Left ventricle myocardium superior (tissue), 1 donor: ENCODE measurements at places on chromosomes 6 and 20.

DNA sequence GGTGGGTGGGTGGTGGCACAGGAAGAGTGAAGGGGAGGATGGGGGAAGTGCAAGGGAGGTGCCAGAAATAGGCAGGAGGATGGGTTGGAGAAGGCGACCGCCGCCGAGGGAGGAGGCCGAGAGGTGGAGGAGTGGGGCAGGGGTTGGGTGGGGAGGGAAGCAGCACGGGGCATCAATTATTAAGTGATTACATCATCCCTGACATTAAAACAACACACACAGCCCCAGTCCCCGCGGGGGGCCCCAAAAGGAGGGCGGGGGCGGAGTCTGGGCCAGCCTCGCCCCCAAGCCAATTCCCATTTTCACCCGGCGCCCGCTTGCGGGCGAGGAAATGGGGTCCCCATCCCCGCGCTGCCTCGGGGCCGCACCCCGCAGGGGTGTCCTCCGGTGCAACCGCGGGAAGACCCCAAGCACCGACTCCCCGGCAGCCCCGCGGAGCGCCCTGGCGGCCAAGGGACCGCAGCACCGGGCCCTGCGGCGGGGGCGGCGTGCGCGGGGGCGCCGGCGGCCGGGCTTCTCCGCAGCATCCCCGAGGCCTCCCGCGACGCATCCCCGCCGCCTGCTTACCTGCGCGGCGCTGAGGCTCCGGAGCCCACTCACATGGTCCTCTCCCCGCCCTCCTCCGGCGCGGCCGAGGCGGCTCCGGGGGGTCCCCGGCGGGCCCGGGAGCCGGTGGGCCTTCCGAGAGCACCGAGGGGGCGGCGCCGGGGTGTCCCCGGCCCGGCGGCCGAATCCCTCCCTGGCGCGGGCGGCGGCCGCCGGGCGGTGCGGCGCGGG lies 663 bp downstream of the FYN start:
- peak; percentile 71 for DNase-seq

GRCh38 chr6:144644776-144645175 lies 359.6 kb downstream of the UTRN start:
- DNase-seq = no peak

- peak; percentile 33 for DNase-seq
Measured at GRCh38 chr20:34629342-34629741, 47.5 kb downstream of the PIGU start.

- DNase-seq = peak; percentile 35
Measured at GRCh38 chr6:112416866-112417265, 69.7 kb downstream of the RFPL4B start.

- no peak for DNase-seq
Measured at GRCh38 chr20:36532388-36532787, 8.9 kb upstream of the MYL9 start.

- no peak for DNase-seq
Measured at GRCh38 chr20:54140927-54141566, 32.7 kb downstream of the CYP24A1 start.

- no peak for DNase-seq
Measured at GRCh38 chr6:36607683-36608386, 13.7 kb downstream of the SRSF3 start.

DNA sequence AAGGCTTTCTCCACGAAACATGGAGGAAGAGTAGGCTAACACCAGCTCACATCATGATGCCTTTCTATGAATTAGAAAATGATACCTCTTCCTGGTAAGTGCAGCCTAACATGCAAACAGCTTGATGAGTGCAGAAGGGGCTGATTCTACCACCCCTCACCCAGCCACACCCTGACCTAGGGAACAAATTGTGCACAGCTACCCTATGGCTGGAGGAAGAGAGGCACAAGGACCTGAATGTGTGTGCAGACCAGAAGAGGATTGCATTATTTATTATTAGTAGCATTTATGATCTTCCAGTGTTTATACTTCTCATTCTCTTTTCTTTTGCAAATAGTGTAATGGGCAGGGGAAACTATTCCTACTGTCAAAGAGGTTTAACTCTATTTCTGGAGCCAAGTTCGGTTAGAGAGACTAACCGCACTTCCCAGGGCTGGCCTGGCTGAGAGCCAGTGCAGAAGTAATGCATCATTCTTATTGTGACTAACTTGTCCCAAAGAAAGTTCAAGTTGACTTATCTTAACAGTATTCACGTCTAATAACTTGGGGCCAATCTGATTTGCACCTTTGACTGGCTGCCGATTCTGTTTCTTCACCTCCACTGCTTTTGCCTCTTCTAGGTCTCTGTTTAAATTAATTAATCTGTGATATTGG lies 237.5 kb downstream of the CD83 start:
- peak; percentile 77 for DNase-seq

DNA sequence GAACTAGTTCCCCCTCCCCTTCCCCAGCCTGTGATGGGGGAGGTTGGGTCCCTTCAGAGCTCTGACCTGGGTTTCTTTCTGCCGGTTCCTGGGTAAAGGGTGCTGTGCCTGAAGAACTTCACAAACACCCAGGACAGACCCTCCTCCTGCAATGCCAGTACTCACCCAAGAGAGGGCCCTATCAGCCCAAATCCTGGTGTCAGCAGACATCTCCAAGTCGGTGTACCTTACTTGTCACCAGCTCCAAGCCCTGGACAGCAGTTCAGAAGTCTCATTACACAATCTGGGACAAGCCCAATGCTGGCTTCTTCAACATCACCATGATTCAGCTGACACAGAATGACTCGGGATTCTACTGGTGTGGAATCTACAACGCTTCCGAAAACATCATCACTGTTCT lies 467 bp downstream of the TREML4 start:
- no peak for DNase-seq

GRCh38 chr20:38024496-38024895 lies 8.8 kb downstream of the TTI1 start:
- DNase-seq = no peak

DNA sequence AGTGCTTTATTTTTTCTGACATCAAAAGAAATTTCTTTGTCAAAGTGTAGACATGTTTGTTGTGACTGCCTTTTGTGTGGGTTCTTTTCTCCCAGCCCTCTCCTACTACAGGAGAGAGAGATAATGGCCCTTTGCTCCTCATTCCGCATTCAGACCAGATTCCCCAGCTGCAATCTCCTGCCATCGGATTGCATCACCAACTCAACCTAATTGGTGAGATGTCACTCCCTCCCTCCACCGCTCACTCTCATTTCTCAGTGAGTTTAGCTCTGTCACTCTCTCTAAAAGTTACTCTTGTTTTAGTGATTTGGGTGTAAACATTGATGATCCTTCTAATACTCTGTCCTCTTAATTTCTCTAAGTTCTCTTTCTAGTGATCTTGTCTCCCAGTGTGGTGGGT lies 22.7 kb downstream of the UTRN start:
- DNase-seq = no peak

- no peak for DNase-seq
Measured at GRCh38 chr6:127912914-127913313, 12.1 kb upstream of the THEMIS start.

GRCh38 chr6:134253681-134254080 lies 64.2 kb downstream of the SGK1 start:
- no peak for DNase-seq

DNA sequence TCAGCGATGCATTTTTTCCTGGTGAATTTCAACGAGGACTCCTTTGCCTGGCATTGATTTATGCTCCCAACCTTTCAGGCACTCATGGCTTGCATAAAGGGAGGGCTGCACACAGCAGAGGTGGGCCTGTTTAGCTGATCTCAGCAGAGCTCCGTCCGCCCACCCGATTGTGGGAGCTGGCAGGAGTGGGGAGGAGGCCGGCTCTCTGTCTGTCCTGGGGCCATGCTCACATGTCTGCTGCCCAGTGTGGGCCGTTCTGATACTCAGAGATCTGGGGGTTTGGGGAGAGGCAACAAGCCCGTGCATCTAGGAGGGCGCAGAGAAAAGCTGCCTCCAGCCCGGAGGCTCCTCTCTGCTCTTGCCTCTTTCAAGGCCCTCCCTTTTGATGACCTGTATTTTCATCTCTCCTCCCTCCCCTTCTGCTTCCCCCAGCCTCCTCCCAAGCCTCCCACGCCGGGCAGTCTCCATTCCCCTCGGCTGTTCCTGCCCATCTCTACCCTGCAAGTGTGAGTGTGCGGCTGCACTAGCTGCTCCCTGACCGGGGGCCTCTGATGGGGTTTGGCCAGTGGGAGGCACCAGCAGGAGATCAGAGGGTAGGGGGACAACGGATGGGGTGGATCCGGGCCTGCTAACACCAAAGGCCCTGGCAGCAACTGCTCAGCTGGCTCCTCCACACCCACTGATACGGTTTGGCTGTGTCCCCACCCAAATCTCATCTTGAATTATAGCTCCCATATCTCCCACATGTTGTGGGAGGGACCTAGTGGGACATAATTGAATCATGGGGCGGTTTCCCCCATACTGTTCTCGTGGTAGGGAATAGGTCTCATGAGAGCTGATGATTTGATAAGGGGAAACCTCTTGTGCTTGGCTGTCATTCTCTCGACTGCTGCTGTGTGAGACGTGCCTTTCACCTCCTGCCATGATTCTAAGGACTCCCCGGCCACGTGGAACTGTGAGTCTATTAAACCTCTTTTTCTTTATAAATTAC lies 39.6 kb upstream of the MLN start:
- DNase-seq = no peak

DNA sequence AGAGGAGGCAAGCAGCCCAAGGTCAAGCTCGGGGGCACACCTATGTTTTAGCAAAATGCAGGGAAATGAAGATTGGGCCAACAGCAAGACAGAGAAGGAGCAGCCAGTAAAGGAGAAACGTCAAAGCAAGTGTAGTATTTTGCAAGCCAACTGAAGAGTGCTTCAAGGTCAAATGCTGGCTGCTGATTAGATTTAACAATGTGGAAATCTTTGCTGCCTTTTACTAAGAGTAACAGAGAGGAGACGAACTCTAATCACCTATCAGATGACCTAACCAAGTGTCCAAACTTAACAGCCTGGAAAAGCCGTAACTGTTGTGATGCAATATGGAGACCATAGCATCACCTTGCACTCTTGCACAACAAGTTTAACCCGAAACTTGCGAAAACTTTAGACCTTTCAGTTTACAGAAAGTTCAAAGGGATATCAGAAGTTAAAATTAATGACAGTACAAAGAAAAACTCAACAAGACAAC lies 30.4 kb downstream of the AKIRIN2 start:
- no peak for DNase-seq

DNA sequence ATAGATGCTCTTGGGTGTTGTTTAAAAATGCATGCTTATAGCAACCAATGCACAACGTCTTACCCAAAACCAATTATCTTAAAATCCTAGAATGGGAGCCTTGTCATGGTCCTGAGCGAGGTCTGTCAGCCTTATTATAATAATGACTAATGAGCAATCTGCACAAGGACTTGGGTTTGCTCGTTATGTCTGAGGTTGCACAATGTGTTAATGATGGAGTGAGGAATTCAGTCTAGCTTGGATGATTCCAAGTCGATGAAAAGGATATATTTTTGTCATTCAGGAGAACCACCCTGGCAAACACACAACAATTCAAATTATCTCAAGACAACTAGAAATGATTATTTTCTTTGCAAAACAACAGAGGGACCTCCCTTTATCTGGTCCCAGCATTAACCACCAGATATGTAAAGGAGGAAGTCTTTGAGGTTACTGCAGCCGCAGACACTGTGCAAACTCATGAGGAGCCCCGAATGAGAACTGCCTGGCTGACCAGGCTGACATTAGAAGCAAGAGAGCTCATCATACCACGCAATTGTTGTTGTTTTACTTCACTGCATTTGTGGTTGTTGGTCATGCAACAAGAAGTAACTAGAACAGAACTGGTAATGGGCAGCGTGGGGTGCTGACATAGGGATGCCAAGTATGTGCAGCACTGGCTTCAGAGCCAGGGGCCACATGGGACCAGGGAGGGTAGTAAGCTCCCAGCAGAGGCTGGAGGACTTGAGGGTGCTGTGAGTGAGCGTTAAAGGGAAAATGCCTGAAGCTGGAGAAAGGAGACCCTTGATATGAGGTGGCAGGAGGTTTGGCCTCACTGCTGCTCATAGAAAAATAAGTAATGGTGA lies 488.3 kb downstream of the CDH26 start:
- no peak for DNase-seq
